ENCODE measurements at places on chromosomes 5 and 9.
A peak's percentile ranks its signal among the peaks of the same experiment; 100 is the strongest.

- no peak for DNase-seq
Observed at GRCh38 chr5:144304688-144305087, 134.0 kb downstream of the KCTD16 start.

GRCh38 chr5:114360357-114360756, 1.5 kb upstream of the KCNN2 start:
- no peak for DNase-seq

GRCh38 chr5:67140413-67140812, 56.2 kb downstream of the CD180 start:
- DNase-seq, result no peak

GRCh38 chr9:128635266-128636023, 21.2 kb downstream of the DYNC2I2 start:
- no peak for DNase-seq

GRCh38 chr5:120630550-120630949, 166.4 kb downstream of the PRR16 start:
- no peak for DNase-seq

DNA sequence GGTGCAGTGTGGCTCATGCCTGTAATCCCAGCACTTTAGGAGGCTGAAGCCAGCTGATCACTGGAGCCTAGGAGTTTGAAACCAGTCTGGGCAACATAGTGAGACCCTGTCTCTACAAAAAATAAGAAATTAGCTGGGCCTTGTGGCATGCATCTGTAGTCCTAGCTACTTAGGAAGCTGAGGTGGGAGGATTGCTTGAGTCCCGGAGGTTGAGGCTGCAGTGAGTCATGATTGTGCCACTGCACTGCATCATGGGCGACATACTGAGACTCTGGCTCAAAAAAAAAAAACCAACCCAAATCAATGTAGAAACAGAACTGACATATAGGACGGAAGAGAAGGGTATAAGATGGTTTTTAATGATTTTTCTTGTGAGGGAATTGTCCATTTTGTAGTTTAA, 27.7 kb downstream of the G3BP1 start:
- no peak for DNase-seq

DNA sequence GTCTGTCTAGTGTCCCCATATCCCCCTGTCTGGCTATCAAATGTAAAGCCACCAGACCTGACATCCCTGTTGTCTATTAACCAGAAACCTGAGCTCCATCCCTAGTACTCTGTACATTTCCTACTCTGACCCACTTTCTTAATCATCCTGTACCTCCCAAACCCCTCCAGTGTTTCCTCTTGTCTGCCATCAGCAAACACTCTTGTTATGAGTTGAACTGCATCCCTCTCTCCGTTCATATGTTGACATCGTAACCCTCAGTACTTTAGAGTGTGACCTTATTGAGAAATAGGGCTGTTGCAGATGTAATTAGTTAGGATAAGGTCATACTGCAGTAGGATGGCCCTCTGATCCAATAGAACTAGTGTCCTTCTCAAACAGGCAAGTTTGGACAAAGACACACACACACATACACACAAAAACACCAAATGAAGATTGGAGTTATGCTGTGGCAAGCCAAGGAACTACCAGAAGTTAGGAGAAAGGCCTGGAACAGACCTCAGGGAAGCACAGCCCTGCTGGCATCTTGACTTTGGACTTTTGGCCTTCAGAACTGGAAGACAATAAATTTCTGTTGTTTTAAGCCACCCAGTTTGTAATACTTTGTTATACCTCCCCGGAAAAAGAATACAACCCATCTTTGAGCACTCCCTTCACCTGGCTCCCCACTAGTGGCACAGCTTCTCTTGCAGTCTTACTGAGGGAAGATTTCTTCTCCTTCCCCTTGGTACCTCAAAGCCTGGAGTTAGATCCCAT, 180.0 kb upstream of the PTGER4 start:
- no peak for DNase-seq

DNA sequence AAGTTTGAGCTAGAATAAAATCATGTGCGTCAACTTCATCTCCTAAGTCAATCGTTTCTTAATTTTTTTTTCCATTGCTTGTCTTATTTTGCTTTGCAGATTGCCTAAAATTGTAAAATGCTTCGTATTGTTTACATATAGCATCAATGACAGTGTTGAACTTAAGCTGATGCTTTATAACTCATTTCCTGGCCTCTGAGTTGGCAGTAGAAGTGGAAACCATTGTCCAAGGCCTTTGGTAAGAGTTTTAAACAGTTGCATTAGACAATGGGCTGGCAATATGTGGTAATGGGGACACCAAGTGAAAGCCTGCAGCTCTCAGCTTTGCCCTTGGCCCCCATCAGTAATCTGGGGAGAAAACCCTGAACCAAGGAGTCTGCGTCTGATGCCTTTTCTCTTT, 154.8 kb upstream of the GAS1 start:
- no peak for DNase-seq

GRCh38 chr5:106241409-106241808, 1429.3 kb downstream of the EFNA5 start:
- DNase-seq, result no peak

- DNase-seq, result no peak
Observed at GRCh38 chr5:97534166-97534565, 351.1 kb upstream of the RIOK2 start.

GRCh38 chr5:32443541-32444430, 754 bp downstream of the ZFR start:
- peak; percentile 46 for DNase-seq

Measured in activated CD4-positive, alpha-beta T cell treated with anti-CD3 and anti-CD28 coated beads, Interleukin-2, amount 50 U/mL, for 1 hour (primary cell).